GM12891 (cell line): ENCODE measurements at places on chromosomes 4 and X.
A peak's percentile ranks its signal among the peaks of the same experiment; 100 is the strongest.

DNA sequence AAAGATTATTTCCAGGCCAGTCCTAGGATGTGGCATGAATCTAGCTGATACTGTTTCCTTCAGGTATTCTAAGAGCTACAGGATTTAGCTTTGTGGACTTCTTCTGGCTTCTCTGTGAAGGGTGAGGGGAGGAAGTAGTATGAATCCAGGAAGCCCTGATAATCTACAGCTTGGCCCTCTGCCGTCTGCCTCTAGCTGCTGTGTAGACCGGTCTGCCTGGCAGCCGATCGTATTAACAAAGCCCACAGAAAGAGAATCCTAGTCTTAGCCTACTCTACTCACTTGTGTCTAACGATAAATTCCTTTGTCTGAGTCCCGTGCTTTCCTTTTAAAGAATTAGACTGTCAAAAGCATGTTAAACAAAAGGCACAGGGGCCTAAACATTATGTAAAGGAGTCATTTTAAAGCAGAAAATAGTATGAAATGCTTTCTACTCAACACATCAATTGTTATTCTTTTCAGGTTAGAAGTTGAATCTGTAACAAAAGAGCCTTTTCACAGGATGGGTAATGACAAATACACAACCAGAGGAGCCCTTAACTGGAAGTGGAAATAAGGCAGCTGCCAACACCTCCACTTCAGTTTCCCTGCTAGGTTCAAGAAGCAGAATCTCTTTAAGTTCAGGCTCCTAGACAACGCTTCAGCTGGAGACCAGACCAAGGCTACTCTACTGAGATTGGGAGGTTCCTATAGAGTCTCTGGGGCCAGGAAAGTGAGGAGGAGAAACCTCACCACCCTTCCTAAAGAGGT lies 48.9 kb upstream of the UCP1 start:
- no peak for DNase-seq

- DNase-seq = no peak
These were observed 691 bp upstream of the USP46 start for GRCh38 chr4:52659722-52660261.

DNA sequence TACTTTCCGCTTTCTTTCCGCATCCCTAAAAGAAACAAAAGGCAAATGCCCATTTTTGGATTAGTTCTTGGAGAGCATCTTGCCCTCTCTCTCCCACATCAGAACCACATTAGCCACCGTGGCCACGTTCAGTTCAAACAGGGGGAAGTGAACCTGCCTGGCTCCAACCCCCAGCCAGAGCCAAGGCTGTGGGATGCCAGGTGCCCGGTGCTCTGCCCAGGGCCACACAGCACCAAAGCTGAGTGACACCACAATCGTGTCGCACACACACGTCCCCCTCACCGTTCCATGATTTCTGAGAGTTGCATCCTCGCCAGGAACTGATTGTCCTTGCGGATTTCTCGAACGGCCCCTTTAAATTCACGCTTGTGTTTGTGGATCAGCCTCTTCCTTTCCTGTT lies 24.3 kb downstream of the NOP14 start:
- DNase-seq = no peak

DNA sequence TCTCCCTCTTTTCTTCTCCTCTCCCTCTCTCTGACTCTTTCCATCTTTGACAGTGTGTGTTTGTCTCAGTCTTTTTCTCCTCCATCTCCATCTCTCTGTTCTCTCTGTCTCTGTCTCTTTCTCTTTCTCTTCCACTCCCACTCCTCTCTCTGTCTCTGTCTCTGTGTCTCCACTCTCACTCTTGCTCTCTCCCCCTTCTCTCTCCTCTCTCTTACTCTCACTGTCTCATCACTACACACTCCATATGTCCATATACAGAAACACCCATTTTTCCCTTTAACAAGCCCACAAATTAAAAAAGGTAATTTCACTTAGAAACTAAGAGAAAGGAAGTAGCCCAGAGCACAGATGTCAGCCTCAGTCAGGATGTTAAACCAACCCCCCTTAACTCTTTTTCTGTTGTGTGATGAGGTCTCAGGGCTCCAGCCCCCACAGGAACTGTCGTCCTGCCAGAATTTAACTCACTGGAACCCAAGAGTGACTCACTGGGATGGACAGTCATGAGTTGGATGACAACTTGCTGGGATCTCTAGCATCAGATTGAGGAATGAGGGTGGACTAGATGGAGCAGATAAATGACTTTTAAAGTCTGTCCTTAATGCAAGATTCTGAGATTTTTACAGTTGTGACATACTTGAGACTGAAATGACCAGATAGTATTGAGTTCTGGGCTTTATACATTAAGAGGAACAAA lies 27.5 kb downstream of the OTUD6A start:
- no peak for DNase-seq

DNA sequence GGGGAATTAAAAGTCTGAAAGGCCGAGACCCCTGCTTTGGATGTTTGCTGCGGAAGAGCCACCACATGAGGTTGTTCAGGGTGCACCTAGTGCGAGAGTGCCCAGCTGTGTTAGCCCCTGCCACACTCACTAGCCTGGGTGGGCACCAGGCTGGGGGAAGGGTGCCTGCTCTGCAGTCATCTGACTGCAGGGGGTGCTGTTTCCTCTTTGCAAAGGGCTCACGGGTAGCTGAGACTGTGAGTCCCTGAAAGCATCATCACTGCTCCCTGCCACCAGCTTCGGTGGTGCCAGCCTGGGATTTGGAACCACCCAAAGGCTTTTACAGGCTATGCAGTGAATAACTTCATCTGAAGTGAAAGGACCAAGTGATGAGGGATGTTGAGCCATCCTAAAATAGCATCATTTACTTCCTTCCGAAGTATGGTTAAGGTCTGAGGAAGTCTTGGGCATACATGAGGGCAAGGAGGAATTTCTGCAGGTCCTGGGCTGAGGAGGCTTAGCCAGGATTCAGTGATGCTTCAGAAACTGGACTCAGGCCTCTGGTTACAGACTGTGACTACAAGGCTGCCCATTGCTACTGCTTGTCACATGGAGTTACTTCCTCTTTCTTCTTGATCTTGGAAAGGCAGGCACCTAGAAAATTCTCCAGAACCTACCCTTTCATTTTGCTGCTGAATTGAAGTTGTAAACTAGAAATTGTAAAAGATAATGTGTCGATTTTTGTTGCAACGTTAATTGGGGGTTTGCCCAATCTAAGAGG lies 293.2 kb upstream of the PRPS2 start:
- peak; percentile 2 for DNase-seq

- DNase-seq = no peak
These were observed 53.1 kb downstream of the CCNI start for GRCh38 chr4:77022560-77023179.
